ENCODE measurements at places on chromosomes 7 and 10.

GRCh38 chr7:46537191-46537905, 616.3 kb upstream of the IGFBP3 start:
- no peak for DNase-seq

GRCh38 chr7:111132833-111133232, 41.9 kb downstream of the LRRN3 start:
- no peak for DNase-seq

- no peak for DNase-seq
Measured at GRCh38 chr10:78175444-78176015, 141.9 kb downstream of the RPS24 start.

GRCh38 chr7:90387470-90388240, 15.6 kb upstream of the CLDN12 start:
- no peak for DNase-seq

DNA sequence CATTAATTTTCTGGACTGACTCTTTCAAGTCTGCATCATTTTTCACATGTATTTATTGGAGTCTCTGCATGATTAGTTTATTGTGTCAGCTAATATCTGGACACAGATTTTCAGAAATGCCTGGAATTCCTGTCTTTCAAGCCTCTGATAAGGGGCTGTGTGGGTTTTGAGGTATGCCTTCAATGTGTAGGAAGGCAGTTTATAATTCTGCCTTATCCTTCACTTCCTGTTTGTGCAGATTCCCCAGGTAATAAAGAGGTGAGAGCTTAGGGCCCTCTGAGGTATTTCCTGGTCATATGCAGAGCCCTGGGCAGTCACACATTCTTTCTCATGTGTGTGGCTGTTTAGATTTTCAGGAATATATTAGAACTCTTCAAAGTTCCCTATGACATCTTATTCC, 79.4 kb upstream of the PRKCQ start:
- DNase-seq = no peak

- no peak for DNase-seq
Measured at GRCh38 chr7:139570626-139571025, 47.1 kb downstream of the CLEC2L start.

GRCh38 chr7:45703373-45703821, 129.2 kb downstream of the ADCY1 start:
- no peak for DNase-seq

- peak; percentile 13 for DNase-seq
Measured at GRCh38 chr7:134755422-134756022, 23.9 kb upstream of the CALD1 start.

DNA sequence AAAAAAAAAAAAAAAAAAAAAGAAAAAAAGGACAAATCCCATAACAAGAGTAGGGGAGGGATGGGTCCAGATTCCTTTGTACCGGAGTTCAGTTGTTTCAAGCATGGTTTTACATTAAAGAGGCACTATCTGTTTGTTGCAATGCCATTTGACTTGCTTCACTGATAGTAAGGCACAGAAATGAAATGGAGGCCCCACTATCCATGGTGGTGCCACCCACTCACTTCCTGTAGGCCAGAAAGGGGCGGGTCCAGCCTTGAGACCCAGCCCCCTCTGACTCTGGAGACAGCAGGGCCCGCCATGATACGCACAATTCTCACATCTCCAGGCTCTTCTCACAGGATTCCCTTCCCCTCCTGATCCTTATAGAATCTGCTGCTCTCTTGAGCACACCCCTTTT, 100.0 kb downstream of the CLEC2L start:
- no peak for DNase-seq

DNA sequence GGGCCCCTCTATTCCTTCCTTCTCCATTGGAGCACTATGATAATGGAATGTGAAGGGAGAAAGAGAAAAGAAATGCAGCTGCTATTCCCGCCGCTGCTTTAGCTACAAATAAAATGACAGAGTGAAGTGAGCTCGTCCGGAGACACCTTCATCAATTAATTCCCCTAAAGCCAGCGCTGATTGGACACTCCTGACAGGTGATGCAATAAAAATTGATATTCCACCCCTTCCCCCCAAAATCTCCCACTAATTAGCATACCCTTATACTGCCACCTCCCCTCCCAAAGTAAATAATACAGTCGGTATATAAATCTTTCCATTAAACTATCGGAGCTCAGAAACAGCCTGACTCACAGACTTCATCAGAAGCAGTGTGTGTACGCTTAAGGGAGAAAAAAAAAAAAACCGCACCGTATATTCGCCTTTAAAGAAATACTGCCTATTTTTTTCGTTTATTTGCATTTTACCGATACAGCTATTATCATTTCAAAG, 7.3 kb downstream of the SKIDA1 start:
- no peak for DNase-seq

DNA sequence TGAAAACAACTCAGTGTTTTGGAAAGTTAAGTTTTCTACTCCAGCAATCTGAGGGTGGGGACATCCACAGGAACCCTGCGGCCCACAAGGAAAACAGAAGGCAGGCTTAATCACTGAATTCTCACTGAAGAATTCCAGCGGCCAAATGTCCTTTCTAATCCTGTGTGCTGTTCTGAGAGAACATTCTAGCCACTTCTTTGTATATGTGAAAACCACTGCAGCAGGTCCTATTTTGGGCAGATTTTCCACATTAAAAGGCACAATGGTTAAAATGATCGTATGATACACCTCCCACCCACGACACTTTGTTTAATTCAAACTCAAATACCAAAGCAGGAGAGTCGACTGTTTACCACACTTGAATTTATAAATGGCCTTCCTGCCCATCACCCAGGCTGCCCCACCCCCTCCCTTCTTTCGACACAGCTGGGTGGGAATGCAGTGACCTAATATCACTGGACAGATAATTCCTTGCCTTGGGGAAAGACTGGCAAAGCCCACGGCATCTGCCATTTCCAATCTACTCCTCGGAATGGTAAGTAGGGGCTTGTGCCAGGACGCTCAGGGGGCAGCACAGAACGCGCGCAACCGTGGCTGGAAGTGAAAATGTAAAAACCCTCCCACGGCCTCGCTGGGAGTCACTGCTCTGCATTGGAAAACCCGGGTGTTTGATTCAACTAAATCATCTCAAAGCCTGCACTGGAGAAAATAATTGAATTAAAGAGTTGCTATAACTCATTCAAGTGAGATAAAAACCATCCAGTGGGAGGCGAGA, 67.0 kb downstream of the CTBP2 start:
- DNase-seq = no peak

DNA sequence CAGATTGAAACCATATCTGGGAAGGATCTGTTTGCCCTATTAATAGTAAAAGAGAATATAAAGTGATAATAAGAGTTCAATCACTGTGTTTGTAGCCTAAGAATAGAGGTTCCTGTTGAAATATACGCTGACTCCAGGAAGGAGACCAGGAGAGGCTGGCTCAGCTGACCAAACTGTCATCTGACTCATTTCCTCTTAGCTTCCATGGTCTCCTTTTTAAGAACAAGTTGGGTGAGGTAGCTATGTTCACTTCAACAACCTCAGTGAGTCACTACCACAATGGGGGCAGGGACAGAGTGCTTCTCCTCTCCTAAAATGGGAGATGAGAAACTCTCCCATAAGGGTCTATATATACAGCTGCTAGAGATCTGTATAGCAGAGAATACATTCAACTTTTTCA, 543.3 kb downstream of the CALN1 start:
- no peak for DNase-seq
